ENCODE measurements at places on chromosomes 16 and 17.

- DNase-seq, result no peak
Measured at GRCh38 chr16:22653876-22654275, 143.2 kb downstream of the NPIPB5 start.

- DNase-seq, result no peak
Measured at GRCh38 chr17:27811961-27812360, 11.6 kb upstream of the NOS2 start.

DNA sequence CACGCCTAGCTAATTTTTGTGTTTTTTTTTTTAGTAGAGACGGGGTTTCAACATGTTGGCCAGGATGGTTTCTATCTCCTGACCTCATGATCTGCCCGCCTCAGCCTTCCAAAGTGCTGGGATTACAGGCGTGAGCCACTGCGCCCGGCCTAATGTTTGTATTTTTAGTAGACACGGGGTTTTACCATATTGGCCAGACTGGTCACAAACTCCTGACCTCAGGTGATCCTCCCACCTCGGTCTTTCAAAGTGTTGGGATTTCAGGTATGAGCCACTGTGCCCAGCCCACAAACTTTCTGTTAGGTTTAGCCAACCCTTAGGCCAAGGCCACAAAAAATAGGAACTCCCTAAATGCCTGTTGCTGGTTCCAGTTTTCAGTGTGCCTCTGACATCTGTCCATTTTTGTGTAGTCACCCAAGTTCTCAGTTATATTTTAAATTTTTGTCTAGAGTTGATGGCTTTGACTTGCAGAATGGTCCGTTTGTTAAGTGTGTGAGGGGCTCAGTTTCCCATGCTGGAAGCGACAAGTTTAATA is 12.7 kb downstream of the CCL16 start:
- DNase-seq, result no peak

- DNase-seq, result no peak
Measured at GRCh38 chr17:76720941-76721340, 5.5 kb downstream of the JMJD6 start.

GRCh38 chr16:51907680-51908079 is 639.3 kb downstream of the TOX3 start:
- no peak for DNase-seq

GRCh38 chr16:25060920-25061319 is 45.8 kb upstream of the ARHGAP17 start:
- no peak for DNase-seq

DNA sequence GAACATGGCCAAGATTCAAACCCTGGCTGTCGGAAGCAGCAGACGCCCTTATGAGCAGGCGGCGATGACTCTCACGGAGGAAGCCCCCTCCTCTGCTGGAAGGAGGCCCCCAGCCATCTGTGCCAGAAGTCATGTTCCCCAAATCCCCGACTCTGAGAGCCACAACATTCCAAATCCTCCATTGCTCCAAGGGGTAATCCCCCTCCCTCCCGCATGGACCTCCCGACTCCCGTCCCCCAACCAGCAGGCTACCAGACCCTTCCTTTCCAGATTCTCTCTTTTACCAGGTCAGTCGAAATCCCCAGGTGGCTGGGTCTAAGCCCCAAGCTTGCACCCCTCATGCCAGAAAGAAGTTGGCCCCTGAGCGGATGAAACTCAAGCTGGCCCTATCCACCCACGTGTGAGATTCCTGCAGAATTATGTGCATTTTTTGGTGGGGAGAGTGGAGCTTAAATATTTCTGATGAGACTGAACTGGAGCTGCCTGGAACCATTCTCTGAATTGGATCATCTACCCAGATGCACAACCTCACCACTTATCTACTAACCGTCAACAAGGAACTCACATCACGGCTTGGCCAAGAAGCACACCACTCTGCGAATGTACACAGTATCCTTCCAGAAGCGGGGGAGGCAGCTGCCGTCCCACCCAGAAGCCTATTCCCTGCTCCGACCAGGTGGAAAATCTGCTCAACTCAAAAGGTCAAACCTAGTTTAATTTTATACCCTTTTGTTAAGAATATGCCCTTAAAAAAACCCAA is 283.5 kb downstream of the C16orf95 start:
- DNase-seq, result no peak

- no peak for DNase-seq
Measured at GRCh38 chr17:57603546-57603945, 141.6 kb downstream of the CCDC182 start.

- DNase-seq, result no peak
Measured at GRCh38 chr16:71371237-71371636, 12.7 kb downstream of the CALB2 start.

DNA sequence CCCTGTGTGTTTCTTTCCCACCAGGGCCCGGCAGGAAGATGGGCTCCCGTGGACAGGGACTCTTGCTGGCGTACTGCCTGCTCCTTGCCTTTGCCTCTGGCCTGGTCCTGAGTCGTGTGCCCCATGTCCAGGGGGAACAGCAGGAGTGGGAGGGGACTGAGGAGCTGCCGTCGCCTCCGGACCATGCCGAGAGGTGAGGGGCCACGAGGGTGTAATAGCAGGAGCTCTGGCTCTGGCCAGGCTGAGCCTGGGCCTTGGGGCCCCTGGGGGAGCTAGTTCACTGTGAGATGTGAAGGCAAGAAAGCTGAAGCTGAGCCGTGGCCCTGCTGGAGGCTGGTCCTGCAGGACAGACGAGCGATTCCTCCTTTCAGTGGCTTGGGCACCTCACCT is 20.0 kb downstream of the C1QTNF1 start:
- no peak for DNase-seq

DNA sequence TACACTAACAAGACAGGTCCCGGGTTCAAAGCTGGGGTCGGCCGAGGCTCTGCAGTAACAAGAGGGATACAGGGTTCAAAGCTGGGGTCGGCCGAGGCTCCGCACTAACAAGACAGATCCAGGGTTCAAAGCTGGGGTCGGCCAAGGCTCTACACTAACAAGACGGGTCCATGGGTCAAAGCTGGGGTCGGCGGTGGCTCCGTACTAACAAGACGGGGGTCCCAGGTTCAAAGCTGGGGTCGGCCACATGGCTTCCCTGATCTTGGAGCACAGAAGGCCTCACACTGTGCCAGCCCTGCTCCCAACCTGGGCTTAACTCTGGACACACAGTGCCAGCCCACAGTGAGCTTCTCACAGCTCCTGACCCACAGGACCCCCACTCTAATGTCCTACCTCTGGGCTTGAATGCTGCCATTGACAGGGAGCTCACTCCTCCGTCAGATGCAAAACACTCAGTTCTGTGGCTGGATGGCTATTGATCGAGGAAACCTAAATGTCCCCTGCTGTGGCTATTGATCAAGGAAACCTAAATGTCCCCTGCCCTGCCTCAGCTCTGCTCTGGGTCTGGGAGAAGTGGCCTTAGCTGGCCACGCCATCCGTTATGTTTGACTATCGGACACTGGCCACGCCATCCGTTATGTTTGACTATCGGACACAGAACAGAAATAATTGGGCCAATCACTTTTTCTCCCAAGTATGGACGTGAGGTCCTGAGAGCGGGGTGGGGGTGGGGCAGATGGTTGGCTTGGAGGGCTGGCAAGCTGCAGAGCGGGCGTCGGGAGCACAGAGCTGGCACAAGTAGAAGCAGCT is 54.6 kb upstream of the DOC2B start:
- no peak for DNase-seq

- no peak for DNase-seq
Measured at GRCh38 chr16:75024182-75024581, 25.4 kb downstream of the ZNRF1 start.

- DNase-seq, result no peak
Measured at GRCh38 chr16:81578636-81579413, 134.2 kb downstream of the CMIP start.

DNA sequence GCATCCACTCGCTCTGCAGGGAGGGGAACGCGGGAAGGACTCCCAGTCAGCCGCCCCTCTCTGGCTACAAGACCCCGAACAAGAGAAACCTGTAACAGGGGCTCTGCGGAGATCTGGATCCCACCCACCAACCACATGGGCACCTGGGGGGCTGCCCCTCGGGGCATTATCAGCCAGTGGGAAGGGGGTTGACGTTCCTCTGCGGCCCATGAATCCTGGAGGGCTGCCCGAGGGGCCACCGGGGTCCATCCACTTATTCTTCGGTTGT is 1.8 kb upstream of the PCGF2 start:
- no peak for DNase-seq

DNA sequence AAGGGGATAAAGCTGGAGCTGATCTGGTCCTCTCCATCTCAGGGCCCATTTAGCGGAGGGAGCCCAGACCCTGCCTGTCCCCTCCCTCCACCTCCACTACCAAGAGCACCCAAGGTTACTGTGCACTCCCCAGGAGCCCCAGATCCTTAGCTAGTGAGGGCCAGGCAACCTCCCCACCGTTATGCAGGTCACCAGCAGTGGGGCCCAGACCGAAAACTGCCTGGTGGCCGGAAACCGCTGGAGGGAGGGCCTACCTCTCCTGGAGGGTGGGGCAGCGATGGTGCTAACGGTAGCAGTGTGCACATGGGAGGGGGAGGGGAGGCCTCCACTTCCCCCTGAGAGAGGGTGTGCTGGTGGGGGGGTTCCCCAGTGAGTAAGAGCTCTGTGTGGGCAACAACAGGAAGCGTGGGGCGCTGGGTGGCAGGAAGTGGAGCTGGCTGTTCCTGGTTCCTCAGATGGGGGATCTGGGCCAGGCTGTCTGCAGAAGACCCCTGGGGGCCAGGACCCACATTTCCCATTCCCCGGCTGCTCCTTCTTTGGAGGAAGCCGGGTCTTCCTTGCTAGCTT is 4.4 kb downstream of the FMNL1 start:
- DNase-seq, result peak; percentile 93

DNA sequence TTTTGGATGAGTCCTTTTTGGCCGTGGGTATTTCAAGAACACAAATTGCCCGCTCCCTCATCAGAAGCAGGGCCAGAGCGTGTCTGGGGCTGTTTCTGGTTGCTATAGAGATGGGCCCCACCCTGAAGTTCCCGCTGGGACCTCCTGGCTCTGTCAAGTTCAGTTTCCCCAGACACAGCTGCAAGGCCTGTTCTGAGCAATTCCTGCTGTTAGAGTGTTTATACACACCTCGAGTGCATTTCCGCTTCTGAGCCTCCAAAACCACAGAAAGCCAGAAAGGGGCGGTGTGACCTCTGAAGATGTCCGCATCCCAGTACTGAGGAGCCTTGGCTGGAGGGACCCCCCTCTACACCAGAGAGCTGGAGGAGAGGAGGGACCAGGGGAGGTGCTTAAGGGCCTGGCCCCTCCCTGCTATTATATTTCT is 9.3 kb upstream of the WBP2 start:
- no peak for DNase-seq

- no peak for DNase-seq
Measured at GRCh38 chr17:58280480-58281217, at the start of gene MPO. TSS of gene MPO (minus strand) at chr17:58280935. CDS start at chr17:58280758, 177 bp downstream.

DNA sequence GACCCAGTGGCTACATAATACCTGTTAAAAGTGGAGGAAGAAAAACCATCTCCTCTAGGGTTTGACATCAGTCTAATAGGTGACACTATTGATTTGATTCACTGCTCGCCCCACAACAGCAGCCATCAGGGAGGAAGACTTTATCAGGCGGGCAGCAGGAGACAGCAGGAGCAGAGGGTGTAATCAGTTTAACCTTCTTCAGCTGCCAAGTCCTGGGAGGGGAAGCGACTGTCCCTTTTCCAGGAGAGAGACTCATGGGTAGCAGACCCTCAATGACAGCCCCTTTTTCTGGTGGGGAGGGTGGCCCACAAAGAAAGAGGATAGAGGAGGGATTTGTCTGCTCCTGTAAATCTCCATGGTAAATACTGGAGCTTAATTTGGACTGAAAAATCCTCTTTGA is 291.8 kb downstream of the HAPSTR1 start:
- DNase-seq, result no peak

GRCh38 chr16:31250782-31251384 is 8.9 kb upstream of the ITGAM start:
- no peak for DNase-seq

GRCh38 chr17:28599311-28600184 is 723 bp upstream of the SPAG5 start:
- peak; percentile 16 for DNase-seq

GRCh38 chr17:40022497-40022896 is 7.3 kb downstream of the CSF3 start:
- no peak for DNase-seq

DNA sequence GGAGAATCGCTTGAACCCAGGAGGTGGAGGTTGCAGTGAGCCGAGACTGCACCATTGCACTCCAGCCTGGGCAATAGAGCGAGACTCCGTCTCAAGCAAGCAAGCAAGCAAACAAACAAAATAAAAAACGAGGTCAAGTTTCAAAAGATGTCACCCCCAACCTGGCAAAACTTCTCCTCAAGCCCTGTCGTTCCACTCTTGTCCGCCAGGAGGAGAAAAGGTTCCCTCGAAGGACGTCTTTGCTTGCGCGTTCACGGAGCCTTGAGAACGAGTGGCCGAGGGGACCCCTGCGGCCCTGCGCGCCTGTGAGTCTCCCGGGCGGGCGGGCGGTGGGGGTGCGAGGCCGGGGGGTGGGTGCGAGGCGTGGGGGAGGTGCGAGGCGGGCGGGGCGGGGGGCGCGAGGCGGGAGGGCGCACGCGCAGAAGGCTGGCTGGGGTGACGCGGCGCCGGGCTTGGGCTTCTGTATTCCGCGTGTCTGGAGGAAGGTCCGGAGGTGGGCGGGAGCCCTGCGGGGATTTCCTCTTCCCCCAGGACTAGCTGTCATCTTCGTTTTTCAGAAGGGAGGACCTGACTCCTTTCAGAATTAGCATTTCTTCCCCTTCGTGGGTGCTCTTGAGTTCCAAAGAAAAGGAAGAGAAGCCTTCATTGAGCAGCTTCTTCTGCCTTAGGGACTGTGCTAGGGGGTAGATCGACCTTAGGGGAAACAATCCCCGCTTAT is 3.7 kb downstream of the SLC52A1 start:
- peak; percentile 63 for DNase-seq

GRCh38 chr17:9755083-9755482 is 36.3 kb downstream of the DHRS7C start:
- DNase-seq, result no peak

GRCh38 chr16:86089991-86090390 is 191.0 kb downstream of the IRF8 start:
- DNase-seq, result no peak

DNA sequence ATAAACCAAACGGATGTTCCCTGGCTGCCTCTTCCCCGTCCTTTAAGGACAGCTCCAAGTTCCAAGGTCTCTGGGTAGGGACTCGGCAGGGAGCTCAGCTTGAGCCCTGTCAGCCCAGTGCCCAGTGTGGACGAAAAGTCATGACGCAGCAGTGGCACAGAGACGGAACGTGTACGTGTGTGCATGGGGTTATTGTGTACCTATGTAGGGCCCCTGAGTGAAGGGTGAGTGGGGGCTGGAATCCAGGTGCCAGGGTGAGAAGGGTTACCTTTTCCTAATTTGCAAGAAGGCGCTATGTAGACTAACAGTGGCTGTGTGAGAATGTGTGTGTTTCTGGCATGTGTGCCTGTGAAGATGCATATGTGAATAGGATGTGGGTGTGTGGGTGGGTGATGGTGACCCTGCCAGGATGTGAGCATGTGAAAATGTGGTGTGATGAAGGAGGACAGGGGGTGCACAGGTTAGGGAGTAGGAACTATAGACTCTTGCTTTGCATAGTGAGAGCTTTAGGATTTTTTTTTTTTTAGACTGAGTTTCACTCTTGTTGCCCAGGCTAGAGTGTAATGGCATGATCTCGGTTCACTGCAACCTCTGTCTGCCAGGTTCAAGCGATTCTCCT is 6.0 kb downstream of the SCN4A start:
- DNase-seq, result no peak

- no peak for DNase-seq
Measured at GRCh38 chr16:15835136-15835878, 21.5 kb downstream of the MYH11 start.

All from stimulated activated CD8-positive, alpha-beta memory T cell treated with anti-CD3 and anti-CD28 coated beads, Interleukin-7, amount 100 ng/mL, for 24 hours (primary cell).